Activated CD8-positive, alpha-beta memory T cell treated with anti-CD3 and anti-CD28 coated beads, Interleukin-2, amount 50 U/mL, for 48 hours (primary cell): ENCODE measurements at places on chromosomes 2 and 18.

- no peak for DNase-seq
Observed at GRCh38 chr18:78611869-78612268, 367.7 kb upstream of the SALL3 start.

DNA sequence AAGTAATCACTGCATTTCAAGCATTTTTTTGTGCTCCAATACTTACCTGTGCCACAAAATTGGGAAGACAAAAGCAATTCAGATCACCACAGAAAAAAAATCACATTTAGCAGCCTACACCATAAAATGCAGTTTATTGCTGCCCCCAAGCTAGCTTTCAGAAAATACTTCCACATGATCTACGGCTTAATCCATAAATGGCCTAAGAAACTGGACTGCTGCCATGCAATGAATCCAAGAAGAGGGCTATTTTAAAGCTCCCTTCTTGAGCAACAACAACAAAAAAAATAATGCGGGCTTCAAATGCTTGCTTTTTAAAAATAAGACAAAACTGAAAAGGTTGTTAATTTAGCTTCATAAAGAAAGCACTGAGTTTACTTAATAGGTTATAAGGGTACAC, 272.3 kb downstream of the RAD51AP2 start:
- no peak for DNase-seq

GRCh38 chr2:70173520-70173919, 17.3 kb downstream of the C2orf42 start:
- no peak for DNase-seq

GRCh38 chr2:240459401-240460252, 24.2 kb downstream of the GPC1 start:
- DNase-seq, result no peak

DNA sequence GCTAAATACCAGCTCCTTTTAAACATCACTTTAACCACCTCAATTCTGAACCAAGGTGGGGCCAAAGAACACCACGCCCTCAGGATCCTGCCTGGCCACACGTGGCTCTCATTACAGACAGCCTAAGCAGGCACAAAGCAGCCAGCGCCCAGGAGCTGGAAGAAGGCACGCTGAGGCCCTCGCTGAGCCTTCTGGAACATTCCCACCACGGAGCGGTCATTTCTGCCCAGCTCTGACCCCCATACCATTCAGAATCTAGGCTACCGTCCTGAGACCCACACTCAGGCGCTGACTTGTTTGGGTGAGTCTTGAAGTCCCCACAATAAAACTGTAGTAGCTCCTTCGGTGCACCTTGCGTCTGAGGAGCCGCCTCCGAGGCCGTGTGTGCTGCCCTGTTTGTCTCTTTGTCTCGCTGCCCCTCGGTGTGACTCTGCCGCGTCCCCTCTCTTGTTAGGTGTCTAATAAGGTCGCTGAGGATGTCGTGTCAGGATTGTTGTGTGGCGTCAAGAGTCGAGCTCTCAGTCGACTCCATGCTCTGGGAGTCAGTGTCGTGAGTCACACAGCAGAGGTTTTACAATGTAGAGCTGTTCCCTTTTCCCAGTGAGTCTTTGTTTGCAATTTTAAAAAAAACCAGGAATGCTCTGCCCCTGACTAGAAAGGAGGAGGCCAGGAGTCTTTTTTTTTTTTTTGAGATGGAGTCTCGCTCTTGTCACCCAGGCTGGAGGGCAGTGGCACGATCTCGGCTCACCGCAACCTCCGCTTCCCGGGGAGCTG, 242.4 kb downstream of the KLHL29 start:
- DNase-seq, result no peak

DNA sequence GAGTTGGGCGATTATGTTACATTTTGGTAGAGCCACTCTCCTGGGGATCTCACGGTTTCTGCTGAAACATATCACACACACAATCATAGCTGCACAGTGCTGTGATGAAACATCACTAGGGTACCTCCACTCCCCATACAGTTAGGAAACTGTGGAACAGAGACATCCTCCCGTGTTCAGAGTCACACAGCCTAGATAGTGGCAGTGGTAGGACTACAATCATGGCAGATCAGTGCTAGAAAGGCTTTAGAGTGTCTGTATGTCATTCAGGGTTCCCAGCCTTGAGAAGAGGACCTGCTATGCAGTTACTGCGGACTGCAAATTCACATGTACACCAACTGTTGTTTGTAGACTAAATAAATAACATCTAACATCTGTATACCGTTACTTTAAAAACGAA, 210.3 kb upstream of the FOSL2 start:
- no peak for DNase-seq

DNA sequence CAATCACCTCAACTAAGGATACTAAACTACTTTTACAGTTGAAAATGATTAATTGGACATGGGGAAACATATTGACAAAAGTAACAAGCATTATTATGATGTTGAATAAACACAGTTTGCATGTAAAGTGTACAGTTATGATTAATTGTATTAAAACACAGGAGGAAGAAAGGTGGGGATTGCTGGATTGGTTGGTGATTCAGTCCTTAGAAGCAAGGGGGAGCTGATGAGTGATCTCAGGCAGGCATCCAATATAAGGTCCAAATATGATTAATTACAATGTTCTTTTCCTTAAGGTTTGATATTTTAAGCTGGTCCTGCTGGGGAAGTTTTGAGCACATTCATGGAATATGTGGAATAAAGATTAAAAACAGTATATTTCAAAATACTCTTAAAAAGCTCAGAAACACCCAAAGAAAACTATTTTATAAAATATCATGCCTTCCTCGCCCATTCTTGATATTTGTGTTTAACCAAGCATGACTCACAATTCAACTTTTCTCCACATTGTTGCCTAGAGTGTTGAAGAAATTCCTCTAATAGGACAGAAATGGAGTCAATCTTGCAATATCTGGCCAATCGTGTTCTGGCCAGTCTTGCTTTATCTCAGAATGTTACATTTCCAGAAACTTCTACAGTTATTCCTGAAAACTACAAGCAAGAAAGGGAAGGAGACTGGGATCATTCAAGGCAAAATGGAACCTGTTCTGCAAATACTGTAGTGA, 268.2 kb downstream of the RPIA start:
- DNase-seq, result no peak

DNA sequence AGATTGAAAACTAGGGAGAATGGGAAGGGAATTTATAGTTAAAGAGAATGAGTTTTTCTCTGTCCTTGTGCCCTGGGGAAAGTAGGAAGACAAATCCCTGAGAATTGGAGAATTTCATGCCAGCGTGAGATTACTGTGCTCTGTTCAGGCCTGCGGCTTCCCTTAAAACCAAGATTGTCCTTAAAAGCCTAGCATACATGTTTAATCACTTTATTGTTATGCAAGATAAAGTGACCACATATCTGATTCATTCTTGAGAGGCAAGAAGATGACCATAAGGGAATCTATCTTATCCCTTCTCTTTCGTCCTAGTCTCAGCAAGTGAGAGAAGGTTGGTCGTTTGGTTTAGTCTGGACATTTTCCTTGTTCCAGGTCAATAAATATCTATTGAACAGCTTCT, 75.9 kb downstream of the ADCYAP1 start:
- DNase-seq, result no peak
